Bladder microvascular endothelial cell (primary cell): ENCODE measurements at places on chromosomes 7 and 10. TPM values are rescaled to one million over a fixed set of nuclear protein-coding genes. Genes with fewer than 3 reads are reported as not detected.

The OR2A1 gene
- total RNA-seq = not detected in 2 replicates

The INA gene
- under 0.01 and 0.06 TPM in 2 replicates for total RNA-seq

The SH2D4B gene
- 0.06 and 0.16 TPM in 2 replicates for total RNA-seq

The C7orf57 gene
- 0.19 TPM in 1 of 2 replicates, not detected in the other for total RNA-seq

The SPDYE1 gene
- not detected in 2 replicates for total RNA-seq

The RADIL gene
- 0.65 and 1.3 TPM in 2 replicates for total RNA-seq

The LRRN3 gene
- under 0.01 and 0.06 TPM in 2 replicates for total RNA-seq

The THSD7A gene
- total RNA-seq = 27.2 and 29.5 TPM in 2 replicates

The PIP4K2A gene
- 24.4 and 40.1 TPM in 2 replicates for total RNA-seq

The SHTN1 gene
- 0.65 and 4.7 TPM in 2 replicates for total RNA-seq

The SEMA4G gene
- 1.8 and 2.8 TPM in 2 replicates for total RNA-seq

The PSD gene
- under 0.01 and 0.44 TPM in 2 replicates for total RNA-seq

The MOGAT3 gene
- not detected in 2 replicates for total RNA-seq

The ZNF853 gene
- 0.16 and 1.9 TPM in 2 replicates for total RNA-seq

The PRR15 gene
- 0.06 and 0.16 TPM in 2 replicates for total RNA-seq

The PTPRN2 gene
- 1.6 and 1.9 TPM in 2 replicates for total RNA-seq

The COL28A1 gene
- total RNA-seq = under 0.01 TPM in 1 of 2 replicates, not detected in the other

The SPDYE6 gene
- 0.06 TPM in 1 of 2 replicates, not detected in the other for total RNA-seq

The SPDYE2B gene
- total RNA-seq = not detected in 2 replicates

The GRM3 gene
- total RNA-seq = not detected in 2 replicates

The TMEM139 gene
- 0.19 TPM in 1 of 2 replicates, not detected in the other for total RNA-seq

The SVOPL gene
- not detected in 2 replicates for total RNA-seq
